ENCODE measurements at places on chromosomes 3 and 15.

DNA sequence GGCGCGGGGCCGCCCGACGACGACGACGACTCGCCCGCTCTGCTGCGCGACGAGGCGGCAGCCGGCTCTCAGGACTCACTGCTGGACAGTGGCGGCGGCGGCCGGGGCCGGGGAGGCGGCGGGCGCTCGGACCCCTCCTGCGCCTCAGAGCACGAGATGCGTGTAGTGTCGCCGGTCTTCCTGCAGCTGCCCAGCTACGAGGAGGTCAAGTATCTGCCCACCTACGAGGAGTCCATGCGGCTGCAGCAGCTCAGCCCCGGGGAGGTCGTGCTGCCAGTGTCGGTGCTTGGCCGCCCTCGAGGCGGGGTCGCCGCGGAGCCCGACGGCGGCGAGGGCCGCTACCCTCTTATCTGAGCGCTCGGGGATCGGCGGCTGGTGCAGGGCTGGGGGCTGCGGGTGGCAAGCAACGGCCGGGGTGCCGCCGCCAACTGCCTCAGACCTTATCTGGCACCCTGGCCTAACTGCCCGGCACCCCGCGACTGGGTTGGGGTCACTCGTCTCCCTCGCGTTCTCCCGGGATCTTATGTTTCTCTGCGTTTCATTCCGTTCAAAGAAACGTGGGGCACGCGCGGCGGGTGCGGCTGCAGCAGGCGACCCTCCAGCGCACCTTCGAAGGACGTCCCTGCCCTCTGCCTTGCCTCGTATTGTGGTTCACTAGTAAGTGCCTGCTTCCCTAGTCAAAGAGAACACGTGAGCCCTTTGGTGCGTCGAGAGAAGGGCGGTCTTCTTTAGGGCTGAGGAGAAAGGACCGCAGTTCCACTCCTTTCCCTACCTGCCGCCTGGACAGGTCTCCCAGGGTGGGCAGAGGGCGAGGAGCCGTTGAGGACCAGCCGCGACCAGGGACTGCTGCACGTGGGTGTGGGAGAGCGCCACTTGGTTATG, 1.0 kb downstream of the C3orf80 start:
- DNase-seq: no peak

GRCh38 chr3:6806991-6807390, 53.9 kb upstream of the GRM7 start:
- DNase-seq: no peak

- DNase-seq: no peak
Observed at GRCh38 chr3:61178167-61178566, 73.1 kb downstream of the FHIT start.

GRCh38 chr3:171175741-171176234, 149.3 kb upstream of the SLC2A2 start:
- no peak for DNase-seq

DNA sequence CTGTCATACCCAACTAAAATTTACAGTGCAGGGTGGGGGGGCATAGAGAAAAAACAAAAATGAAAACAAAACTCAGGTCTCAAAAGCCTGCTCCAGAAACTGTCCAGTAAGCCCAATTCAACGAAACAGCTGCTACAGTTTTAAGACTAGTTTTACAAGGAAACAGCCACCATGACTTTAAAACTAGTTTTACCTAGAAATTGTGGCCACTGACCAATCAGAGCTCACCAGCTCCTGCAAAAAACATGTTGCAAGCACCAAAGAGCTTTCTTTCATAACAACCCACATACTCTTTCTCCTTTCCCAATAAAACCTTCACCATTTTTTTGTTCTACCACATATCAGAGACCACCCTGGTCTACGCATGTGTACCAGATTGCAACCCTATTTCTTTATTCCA, 7.3 kb upstream of the CFAP91 start:
- no peak for DNase-seq
